Brain microvascular endothelial cell (primary cell): ENCODE measurements at places on chromosomes 6 and 20.

DNA sequence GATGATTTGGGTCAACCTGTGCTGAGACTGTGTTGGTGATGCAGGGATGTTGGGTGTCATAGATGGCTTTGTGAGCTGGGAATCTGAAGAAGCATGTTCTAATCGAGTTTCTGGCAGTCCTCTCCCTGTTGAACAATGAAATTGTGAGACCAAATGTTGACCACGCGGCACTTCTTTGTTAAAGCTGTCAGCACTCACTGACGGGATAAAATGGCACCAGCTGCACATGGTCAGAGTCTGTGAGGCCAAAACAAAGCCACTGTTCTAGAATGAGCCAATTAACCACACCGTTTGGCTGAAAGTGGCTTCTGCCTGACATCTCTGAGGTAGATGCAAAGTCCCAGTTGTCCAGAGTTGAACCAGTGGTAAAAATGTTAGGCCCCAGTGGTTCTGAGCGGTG lies 562.2 kb downstream of the KIF16B start:
- no peak for DNase-seq

- peak; percentile 100 for DNase-seq
Observed at GRCh38 chr6:133609415-133610226, 279.3 kb upstream of the TCF21 start.

DNA sequence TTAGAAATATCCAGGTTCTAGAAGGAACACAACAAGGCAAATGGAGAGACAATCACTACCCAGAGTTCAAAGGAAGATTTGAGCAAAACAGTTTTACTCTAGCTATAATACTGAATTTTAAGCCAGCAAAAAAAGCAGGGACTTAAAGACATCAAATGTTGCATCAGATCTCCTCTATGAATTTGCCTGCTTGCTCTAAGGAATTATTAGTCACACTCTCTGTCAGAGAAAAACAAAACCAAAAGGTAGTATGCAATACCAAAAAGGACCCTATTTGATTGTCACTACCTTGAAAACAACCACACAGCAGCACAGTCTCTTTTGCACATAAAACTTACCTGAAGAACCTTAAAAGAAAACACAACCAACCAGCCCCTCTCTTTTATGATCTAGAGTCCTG lies 46.3 kb downstream of the BTBD9 start:
- no peak for DNase-seq

GRCh38 chr20:13121840-13122515 lies 99.1 kb upstream of the ISM1 start:
- no peak for DNase-seq

GRCh38 chr6:157732416-157733161 lies 90.5 kb upstream of the SNX9 start:
- no peak for DNase-seq
